Activated T-cell treated with anti-CD3 and anti-CD28 coated beads, Interleukin-2, amount 50 U/mL, for 72 hours (primary cell): ENCODE measurements at places on chromosomes 5 and 9. TPM values are rescaled to one million over a fixed set of nuclear protein-coding genes. Genes with fewer than 3 reads are reported as not detected.

Gene TOR4A
- 4.3 TPM for total RNA-seq

- no peaks in the 10 kb centered on the region for H3K36me3 ChIP-seq
- H3K4me1 ChIP-seq: peaks cover 13% of the 10 kb centered on the region
- no peak overlapping the region for H3K4me3 ChIP-seq
- no peaks in the 10 kb centered on the region for H3K27me3 ChIP-seq
- DNase-seq: no peak
Measured at GRCh38 chr5:108264533-108264932, 117.4 kb downstream of the FBXL17 start.

DNA sequence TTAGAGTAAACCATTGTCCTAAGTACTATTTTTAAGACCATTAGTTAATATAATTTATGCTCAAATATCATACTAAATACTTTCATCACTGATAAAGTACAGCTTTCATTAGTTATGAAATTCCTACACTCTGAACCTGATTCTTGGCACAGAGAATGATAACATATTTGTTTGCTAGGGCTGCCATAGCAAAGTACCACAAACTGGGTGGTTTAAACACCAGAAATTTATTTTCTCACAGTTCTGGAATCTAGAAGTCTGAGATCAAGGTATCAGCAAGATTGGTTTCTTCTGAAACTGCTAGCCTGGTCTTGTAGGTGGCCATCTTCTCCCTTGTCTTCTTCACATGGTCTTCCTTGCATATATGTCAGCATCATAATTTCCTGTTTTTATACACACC, 608.4 kb downstream of the TLE1 start:
- no peaks in the 10 kb centered on the region for H3K36me3 ChIP-seq
- no peak overlapping the region for H3K4me3 ChIP-seq
- H3K27ac ChIP-seq: no peak overlapping the region
- no peaks in the 10 kb centered on the region for H3K27me3 ChIP-seq

DNA sequence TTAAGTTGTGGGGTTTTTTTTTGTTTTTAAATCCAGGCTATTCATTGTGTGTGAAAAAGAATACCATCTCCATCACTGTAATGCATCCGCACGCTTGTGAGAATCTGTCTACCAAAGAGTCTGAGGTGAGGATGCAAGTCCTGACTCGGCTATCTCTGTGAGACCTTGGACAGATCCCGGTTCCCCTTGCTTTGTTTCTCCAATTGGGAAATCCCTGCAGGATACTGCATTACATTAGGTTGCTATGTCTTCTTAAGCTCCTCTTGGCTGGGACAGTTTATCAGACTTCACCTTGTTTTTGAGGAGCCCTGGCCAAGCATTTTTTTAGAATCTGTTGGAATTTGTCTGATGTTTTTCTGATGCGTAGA, 46.8 kb downstream of the GALNT10 start:
- DNase-seq: no peak
- no peak overlapping the region for H3K4me3 ChIP-seq
- H3K4me1 ChIP-seq: peaks cover 41% of the 10 kb centered on the region

DNA sequence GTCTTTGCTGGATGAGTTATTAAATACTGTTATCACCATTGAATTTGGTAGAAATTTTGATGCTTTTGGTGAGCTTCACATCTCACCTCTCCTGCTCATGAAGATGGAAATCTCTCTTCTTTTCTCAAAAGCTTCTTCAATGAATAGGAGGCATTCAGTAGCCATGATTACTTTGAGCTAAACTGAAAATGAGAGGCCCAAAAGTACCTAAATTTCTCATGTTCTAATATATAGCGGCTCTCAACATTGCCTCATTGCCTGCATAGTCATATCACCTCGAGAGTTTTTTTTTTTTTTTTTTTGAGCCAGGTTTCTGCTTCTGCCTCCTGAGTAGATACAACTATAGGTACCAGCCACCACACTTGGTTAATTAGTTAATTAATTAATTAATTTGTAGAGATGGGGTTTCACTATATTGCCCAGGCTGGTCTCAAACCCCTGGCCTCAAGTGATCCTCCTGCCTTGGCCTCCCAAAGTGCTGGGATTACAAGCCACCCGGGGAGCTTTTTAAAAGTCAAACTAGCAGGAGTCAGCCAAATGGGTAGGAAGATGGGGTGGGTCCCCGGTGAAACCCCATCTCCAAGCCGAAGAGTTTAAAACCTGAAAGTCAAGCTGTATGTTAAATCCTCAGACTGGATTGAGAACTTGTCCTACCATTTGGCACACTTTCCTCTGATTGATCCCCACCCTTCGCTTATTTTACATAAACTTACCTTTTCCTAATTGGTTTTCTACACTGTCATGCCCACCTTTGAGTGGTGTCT, 169.0 kb downstream of the DOCK2 start:
- peaks cover 4% of the 10 kb centered on the region for H3K36me3 ChIP-seq
- peak overlapping the region; percentile 76 for H3K4me3 ChIP-seq
- H3K4me1 ChIP-seq: peaks cover 54% of the 10 kb centered on the region

Gene MTRR
- 67.6 TPM for total RNA-seq

DNA sequence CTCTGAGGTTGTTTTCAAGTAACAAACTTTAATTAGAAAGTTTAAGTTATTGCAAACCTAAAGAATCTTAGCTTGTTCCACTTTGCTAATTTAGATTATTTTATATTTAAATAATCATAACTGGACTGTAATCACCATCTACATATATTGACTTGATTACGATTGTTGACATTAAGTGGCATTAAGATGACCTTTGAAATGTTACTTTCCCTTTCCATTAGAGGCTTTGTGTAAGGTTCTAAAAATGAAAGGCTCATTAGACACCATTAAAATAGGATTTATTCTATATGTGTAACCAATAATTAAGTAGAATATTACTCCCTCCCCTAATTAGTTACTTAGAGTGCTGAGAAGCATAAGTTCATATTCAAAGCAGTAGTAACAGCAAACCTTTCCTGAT, 358.1 kb downstream of the GLIS3 start:
- H3K36me3 ChIP-seq: no peaks in the 10 kb centered on the region
- H3K4me3 ChIP-seq: no peak overlapping the region
- no peak for DNase-seq
- H3K4me1 ChIP-seq: no peaks in the 10 kb centered on the region
- no peak overlapping the region for H3K27ac ChIP-seq

- no peaks in the 10 kb centered on the region for H3K4me1 ChIP-seq
- no peaks in the 10 kb centered on the region for H3K36me3 ChIP-seq
- H3K27me3 ChIP-seq: no peaks in the 10 kb centered on the region
- no peak overlapping the region for H3K4me3 ChIP-seq
Measured at GRCh38 chr5:93299681-93300308, 281.2 kb downstream of the NR2F1-AS1 start.

GRCh38 chr5:149881874-149882273, 62.7 kb downstream of the PDE6A start:
- no peaks in the 10 kb centered on the region for H3K36me3 ChIP-seq
- no peaks in the 10 kb centered on the region for H3K27me3 ChIP-seq
- no peak overlapping the region for H3K4me3 ChIP-seq
- H3K4me1 ChIP-seq: no peaks in the 10 kb centered on the region
- H3K27ac ChIP-seq: no peak overlapping the region

GRCh38 chr5:73899055-73899454, 273.1 kb downstream of the ARHGEF28 start:
- H3K27me3 ChIP-seq: peaks cover 66% of the 10 kb centered on the region
- H3K27ac ChIP-seq: no peak overlapping the region
- H3K4me3 ChIP-seq: peak overlapping the region; percentile 72
- peaks cover 22% of the 10 kb centered on the region for H3K4me1 ChIP-seq
- DNase-seq: peak; percentile 39
- no peaks in the 10 kb centered on the region for H3K36me3 ChIP-seq

DNA sequence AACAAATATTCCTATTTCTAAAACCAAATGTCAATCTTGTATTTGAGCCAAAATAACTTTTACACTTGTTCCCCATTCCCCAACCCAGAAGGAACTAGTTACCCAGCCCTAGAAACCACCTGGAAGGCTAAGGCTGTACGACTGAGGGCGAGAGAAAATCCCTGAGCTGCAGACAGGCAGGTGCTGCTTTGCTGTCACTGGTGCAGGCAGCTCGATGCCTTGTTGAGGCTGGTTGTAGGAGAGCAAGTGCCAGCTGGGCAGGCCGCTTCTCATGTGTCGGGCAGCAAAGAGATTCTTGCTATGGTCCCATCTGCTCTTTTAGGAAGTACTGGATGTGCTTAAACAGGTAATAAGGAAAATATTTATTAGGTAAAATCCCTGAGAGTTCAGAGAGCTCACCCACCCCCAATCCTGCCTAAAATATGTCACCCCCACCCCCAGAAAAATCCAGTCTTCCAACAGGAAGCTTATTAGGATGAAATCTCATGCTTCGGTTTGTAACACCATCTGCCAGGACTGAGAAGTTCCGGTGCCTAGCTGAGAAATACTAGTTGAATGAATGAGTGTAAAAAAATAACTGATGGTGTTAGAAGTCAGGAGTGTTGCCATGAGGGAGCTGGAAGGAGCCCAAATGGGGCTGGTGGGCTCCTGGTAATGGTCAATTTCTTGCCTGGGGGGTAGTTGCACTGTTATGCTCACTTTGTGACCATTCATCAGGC, 91.1 kb upstream of the DMRT1 start:
- H3K27ac ChIP-seq: no peak overlapping the region
- no peaks in the 10 kb centered on the region for H3K36me3 ChIP-seq
- peaks cover 50% of the 10 kb centered on the region for H3K4me1 ChIP-seq
- H3K4me3 ChIP-seq: peak overlapping the region; percentile 24
- H3K27me3 ChIP-seq: no peaks in the 10 kb centered on the region

DNA sequence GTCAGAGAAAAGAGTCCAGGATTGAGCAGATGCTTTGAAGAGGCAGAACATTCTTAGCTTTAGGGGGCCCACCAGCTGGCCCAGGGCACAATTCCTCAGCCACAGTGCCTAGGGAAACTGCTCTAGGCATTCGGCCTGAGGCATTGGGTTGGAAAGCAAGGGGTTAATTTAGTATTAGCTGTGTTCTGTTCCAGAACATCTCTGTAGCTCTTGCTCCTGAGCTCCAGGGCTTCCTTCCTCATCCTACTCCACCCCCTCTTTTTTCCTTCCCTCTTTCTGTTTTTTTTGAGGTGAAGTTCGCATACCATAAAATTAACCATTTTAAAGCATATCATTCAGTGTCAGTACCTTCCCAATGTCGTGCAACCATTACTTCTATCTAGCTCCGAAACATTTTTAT, 74.5 kb upstream of the PANK3 start:
- H3K4me3 ChIP-seq: no peak overlapping the region
- H3K36me3 ChIP-seq: no peaks in the 10 kb centered on the region
- peaks cover 6% of the 10 kb centered on the region for H3K4me1 ChIP-seq
- H3K27ac ChIP-seq: no peak overlapping the region
- no peak for DNase-seq

- no peaks in the 10 kb centered on the region for H3K27me3 ChIP-seq
- H3K27ac ChIP-seq: no peak overlapping the region
- DNase-seq: no peak
- no peaks in the 10 kb centered on the region for H3K4me1 ChIP-seq
- no peak overlapping the region for H3K4me3 ChIP-seq
Measured at GRCh38 chr5:118553662-118554061, 434.7 kb downstream of the DTWD2 start.

Gene OCLN
- total RNA-seq: 2.8 TPM

GRCh38 chr9:8895106-8895860, 1095.7 kb upstream of the DMAC1 start:
- no peak overlapping the region for H3K27ac ChIP-seq
- no peak for DNase-seq

Gene IDNK
- 10.6 TPM for total RNA-seq

Gene LHX3
- total RNA-seq: not detected

DNA sequence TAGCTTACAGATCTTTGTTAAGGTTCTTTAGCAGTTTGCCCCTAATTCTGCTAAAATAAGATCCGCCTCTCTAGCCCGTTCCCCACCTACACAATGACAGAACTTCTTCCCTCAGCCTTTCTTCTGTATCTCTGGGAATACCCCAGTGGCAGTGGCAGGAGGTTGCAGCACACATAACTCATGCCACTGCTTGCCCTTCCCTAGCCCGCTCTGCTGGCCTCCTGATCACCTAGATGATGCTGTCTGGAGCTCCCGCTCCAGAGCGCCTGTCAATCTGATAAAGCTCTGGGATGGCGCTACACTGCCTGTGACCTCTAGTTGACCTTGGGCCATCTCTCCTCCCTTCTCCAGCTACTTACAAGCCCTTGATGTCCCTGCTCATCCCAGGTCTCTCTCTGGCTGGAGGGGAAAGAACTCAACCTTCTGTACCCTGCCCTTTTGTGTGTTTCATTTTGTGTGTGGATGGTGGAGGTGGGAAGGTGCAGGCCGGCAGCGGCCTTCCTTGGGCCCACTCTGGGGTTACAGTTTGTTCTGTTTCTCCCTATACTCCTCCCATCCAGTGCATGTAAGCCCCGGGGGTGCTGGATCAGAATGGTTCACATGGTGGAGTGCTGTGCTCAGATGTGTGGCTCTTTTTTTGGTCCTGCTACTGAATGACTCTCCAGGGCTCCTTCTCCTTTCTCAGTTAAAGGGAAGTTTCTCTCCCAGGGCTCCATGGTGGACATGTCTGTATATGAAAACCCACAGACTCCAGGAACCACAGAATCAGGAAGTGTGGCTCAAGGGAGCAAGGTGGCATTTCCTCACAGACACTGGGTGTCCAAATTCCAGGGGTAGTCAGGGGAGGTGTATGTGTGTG, 29.1 kb downstream of the MTX3 start:
- H3K27ac ChIP-seq: no peak overlapping the region
- H3K4me1 ChIP-seq: peaks cover 40% of the 10 kb centered on the region
- H3K36me3 ChIP-seq: no peaks in the 10 kb centered on the region
- H3K4me3 ChIP-seq: peak overlapping the region; percentile 82

DNA sequence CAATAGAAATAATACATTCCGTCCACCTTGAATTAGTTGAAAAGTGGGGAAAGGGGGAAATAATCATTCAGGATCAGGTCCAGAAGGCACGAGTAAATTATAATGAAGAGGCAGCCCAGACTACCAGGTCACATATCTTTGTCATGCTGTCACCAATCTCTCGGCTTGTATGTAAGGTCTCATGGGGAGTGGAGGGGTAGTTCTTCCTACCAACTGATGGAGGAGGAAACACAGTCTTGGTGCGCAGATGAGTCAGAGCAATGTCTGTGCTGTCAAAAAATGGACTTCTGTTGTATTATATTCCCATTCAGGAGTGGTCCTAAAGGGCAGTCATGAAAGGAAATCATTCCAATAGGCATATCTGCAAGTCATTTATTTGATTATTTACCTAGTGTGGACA, 164.2 kb upstream of the PTGER4 start:
- DNase-seq: no peak
- H3K27ac ChIP-seq: no peak overlapping the region
- H3K27me3 ChIP-seq: no peaks in the 10 kb centered on the region
- H3K4me3 ChIP-seq: peak overlapping the region; percentile 35
- H3K36me3 ChIP-seq: peaks cover 2% of the 10 kb centered on the region
- H3K4me1 ChIP-seq: peaks cover 32% of the 10 kb centered on the region

- H3K27me3 ChIP-seq: no peaks in the 10 kb centered on the region
- H3K36me3 ChIP-seq: peaks cover 5% of the 10 kb centered on the region
- H3K27ac ChIP-seq: no peak overlapping the region
- no peak overlapping the region for H3K4me3 ChIP-seq
- H3K4me1 ChIP-seq: peaks cover 32% of the 10 kb centered on the region
- DNase-seq: no peak
Measured at GRCh38 chr9:105531530-105531929, 26.4 kb upstream of the FKTN start.

- no peak for DNase-seq
- H3K36me3 ChIP-seq: no peaks in the 10 kb centered on the region
- H3K4me3 ChIP-seq: no peak overlapping the region
- H3K27me3 ChIP-seq: peaks cover 11% of the 10 kb centered on the region
Measured at GRCh38 chr9:68851657-68852056, 146.6 kb downstream of the PIP5K1B start.
